CD8-positive, alpha-beta memory T cell (primary cell): ENCODE measurements at places on chromosomes 13 and 19. TPM values are rescaled to one million over a fixed set of nuclear protein-coding genes. Genes with fewer than 3 reads are reported as not detected.

ADM5 gene
- 6.9 TPM for total RNA-seq

BRSK1 gene
- 4.1 TPM for total RNA-seq

SLC6A16 gene
- 1.2 TPM for total RNA-seq

SLC25A41 gene
- 0.28 TPM for total RNA-seq

ATP8B3 gene
- total RNA-seq, result 1.6 TPM

SIGLECL1 gene
- not detected for total RNA-seq

RASL11A gene
- total RNA-seq, result 5.3 TPM

CBY2 gene
- total RNA-seq, result not detected

CGB3 gene
- total RNA-seq, result not detected

OVOL3 gene
- not detected for total RNA-seq

PRR19 gene
- 0.73 TPM for total RNA-seq

HS6ST3 gene
- total RNA-seq, result not detected

PGPEP1 gene
- total RNA-seq, result 27.3 TPM

FAM216B gene
- total RNA-seq, result not detected

DAND5 gene
- total RNA-seq, result not detected

ADGRE2 gene
- 0.44 TPM for total RNA-seq

RNF113B gene
- not detected for total RNA-seq

ZIM2 gene
- not detected for total RNA-seq

MAG gene
- not detected for total RNA-seq

FCHO1 gene
- 38.7 TPM for total RNA-seq

CEACAM4 gene
- total RNA-seq, result not detected

SGCG gene
- not detected for total RNA-seq

FARP1 gene
- total RNA-seq, result 0.27 TPM

CCL25 gene
- total RNA-seq, result not detected

CEACAM1 gene
- total RNA-seq, result 0.46 TPM

IGSF23 gene
- not detected for total RNA-seq

OR7D2 gene
- total RNA-seq, result not detected

FREM2 gene
- total RNA-seq, result not detected

AMER2 gene
- total RNA-seq, result not detected

IGFL3 gene
- not detected for total RNA-seq

IGFLR1 gene
- total RNA-seq, result 110 TPM

RASAL3 gene
- total RNA-seq, result 120 TPM
